ENCODE measurements at places on chromosomes 16 and 17.

GRCh38 chr17:50208611-50209061 is 7.2 kb upstream of the COL1A1 start:
- DNase-seq = no peak

GRCh38 chr16:505479-506245 is 21.9 kb upstream of the CAPN15 start:
- DNase-seq = no peak

- DNase-seq = no peak
These were observed 16.7 kb downstream of the C17orf100 start for GRCh38 chr17:6668219-6668618.

DNA sequence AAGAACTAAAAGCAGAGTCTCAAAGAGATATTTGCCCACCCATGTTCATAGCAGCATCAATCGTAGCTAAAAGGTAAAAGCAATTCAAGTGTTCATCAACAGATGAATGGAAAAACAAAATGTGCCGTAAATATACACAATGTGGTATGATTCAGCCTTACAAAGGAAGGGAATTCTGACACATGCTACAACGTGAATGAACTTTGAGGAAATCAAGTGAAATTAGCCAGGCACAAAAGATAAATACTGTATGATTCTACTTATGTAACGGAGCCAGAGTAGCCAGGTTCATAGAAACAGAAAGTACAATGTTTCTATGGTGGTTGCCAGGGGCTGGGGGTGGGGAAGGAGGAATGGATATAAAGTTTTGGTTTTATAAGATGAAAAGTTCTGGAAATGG is 57.8 kb upstream of the IL34 start:
- DNase-seq = no peak

GRCh38 chr16:79331066-79331465 is 269.5 kb downstream of the MAF start:
- no peak for DNase-seq

GRCh38 chr17:77146882-77147281 is 6.1 kb downstream of the SEC14L1 start:
- DNase-seq = no peak

DNA sequence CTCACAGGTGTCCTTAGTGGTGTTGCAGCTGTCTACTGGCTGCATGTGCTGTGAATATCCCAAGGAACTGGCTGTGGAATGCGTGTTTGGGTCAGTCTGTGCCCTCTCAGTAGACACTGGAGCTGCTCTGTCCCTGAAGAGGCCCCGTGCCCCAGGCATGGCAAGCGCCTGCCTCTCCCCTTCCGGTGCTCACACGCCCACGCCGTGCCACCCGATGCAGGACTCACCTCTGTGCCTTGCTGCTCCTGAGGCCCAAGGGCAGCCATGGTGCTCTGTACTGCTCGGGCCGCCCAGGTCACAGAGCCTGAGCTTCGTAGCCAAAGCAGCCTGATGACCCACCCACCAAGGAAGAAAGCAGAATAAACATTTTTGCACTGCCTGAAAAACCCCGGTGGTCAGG is 10.0 kb downstream of the RGS11 start:
- no peak for DNase-seq

- DNase-seq = no peak
These were observed 22.5 kb downstream of the STAT5A start for GRCh38 chr17:42310787-42311215.

DNA sequence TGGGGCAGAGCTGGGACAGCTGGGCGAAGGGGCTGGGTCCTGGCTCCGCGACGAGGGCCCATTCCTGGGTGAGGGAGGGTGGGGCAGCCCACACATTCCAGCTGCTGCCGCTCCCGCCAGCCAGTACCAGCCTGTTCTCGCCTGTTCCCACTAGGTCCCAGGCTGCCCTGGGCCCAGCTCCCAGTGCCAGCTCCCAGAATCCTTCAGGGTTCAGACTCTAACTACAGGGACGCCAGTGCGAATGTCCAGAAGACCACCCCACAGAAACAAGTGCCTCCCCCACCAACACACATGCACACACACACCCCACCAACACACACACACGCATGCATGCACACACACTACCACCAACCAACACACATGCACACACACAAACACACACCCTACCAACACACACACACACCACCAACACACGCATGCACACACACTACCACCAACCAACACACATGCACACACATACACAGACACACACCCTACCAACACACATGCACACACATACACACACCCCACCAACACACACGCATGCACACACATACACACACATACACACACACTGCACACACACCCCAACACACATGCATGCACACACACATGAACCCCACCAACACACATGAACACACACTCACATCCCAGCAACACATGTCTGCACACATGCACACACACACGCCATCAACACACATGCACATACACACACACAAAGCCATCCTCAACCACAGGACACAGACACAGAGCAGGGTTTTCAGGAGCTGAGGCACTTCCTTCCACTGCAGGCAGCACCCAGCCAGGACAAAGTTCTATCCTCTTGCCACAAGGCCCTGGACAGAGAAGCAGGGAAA is 27.5 kb upstream of the KRT17 start:
- DNase-seq = no peak

DNA sequence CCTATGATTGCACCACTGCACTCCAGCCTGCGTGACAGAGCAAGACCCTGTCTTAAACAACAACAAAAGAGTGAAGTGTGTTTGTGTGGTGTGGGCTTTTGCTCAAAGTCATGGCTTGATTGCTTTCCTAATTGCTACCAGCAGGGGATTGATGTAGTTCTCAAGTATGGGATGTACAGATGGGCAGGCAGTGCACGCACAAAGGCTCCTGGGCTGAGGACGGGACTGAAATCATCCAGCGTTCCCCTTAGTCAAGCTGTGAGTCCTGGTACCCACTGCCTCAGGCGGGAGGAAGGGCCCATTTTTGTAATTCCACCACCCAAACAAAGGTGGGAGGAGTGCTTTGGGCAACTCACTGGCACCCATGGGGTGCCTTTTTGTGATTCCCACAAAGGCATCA is 47.3 kb downstream of the GDE1 start:
- no peak for DNase-seq

GRCh38 chr16:500709-501108 is 26.8 kb upstream of the CAPN15 start:
- no peak for DNase-seq

- DNase-seq = no peak
These were observed 9.2 kb downstream of the ASPSCR1 start for GRCh38 chr17:81986606-81987005.

DNA sequence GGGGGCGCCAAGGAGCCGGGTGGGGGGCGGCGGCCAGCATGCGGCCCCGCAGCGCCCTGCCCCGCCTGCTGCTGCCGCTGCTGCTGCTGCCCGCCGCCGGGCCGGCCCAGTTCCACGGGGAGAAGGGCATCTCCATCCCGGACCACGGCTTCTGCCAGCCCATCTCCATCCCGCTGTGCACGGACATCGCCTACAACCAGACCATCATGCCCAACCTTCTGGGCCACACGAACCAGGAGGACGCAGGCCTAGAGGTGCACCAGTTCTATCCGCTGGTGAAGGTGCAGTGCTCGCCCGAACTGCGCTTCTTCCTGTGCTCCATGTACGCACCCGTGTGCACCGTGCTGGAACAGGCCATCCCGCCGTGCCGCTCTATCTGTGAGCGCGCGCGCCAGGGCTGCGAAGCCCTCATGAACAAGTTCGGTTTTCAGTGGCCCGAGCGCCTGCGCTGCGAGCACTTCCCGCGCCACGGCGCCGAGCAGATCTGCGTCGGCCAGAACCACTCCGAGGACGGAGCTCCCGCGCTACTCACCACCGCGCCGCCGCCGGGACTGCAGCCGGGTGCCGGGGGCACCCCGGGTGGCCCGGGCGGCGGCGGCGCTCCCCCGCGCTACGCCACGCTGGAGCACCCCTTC is 484 bp downstream of the FZD2 start:
- DNase-seq = no peak

DNA sequence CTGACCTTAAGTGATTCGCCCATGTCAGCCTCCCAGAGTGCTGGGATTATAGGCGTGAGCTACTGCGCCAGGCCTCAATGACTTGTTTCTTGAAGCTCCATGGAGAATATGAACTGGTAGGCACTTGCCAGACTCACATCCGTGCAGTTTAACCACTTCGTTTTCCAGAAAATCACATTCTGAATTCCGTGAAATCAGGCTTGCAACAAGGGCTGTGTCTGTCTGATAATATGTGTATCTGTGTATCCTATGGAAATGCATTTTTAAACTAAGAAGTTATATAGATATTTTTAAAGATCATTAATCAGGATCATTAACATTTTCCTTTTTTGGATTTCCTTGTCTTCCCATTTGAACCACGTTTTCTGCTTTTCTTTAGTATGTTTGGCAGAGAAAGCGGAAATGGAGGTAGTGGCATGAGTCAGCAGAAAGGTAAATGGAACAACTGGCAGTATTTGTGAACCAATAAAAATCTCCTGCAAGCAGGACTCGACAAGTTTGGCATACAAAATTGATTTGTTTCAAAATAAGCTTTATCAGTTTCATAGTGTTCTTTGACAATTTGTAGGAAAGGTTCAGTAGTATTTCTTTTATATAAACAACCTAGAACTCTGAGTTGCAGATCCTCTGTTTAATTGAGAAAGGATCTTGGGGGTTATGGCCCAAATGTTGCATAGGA is 33.0 kb downstream of the USP10 start:
- no peak for DNase-seq

DNA sequence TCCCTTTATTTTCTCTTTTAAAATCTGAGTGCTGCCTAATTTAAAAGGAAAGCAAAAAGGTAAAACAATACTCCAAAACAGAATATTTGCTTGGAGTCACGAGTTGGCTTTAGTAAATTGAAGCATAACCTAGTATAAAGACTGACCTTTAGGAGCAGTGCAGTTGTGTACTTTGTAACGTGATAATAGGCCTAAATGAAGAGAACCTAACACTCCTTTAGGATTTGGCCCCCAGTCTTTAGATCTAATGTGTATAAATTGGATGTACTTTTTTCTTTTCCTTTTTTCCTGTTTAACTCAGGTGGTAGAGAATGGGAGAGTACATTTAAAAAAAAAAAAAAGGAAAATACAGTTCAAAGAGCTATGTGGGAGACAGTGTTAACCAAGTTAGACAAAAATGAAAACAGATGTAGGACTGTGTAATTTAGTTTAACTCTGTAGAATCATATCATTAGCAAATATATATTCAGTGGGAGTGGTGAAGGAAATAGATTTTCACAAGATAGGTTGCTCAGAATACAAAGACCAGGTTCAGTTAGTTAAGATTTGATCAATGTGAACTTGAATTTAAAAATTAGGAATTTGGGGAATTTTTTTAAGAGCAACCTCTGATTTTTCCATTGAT is 16.8 kb downstream of the CPD start:
- no peak for DNase-seq

DNA sequence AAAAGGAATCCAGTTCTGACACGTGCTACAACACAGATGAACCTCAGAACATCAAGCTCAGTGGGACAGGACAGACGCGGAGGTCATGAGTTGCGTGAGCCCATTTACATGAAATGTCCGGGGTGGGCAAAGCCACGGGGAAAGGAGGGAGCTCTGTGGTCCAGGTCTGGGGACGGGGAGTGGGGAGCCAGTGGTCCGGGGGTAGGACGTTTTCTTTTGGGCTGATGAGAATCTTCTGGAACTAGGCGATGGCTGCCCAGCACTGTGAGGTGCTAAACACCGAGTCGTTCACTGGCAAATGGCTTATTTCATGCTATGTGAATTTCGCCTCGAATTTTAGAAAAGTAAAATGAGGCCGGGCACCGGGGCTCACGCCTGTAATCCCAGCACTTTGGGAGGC is 2.6 kb upstream of the LMF1 start:
- DNase-seq = no peak

DNA sequence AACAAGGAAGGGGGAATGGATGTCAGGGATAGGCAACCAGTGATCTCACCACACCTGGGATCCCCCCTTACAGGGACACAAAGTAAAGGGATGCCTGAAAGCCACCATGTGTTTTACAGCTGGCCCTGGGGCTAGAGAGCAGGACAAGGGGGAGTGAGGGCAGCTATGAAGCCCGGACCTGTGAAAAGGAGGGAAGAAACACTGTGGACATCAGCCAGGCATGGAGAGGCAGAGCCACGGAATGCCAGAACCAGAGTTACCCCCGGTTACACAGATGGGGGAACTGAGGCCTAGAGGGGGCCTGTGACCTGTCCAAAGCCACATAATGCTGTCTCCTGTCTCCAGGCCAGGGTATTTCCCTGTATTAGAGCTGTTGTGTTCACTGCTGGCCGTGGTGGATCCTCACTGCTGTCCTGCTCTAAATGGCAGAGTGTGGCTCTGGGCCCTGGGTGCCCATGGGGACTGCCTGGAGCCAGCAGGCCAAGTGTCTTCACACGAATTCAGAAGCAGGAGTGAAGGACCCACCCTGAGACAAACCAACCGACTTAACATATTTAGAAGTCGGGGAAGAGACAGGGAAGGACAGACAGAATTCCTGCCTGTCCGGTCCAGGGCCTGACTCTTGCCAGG is 29.7 kb upstream of the ITGA3 start:
- no peak for DNase-seq

- no peak for DNase-seq
These were observed 13.9 kb downstream of the KDM8 start for GRCh38 chr16:27217256-27217655.

DNA sequence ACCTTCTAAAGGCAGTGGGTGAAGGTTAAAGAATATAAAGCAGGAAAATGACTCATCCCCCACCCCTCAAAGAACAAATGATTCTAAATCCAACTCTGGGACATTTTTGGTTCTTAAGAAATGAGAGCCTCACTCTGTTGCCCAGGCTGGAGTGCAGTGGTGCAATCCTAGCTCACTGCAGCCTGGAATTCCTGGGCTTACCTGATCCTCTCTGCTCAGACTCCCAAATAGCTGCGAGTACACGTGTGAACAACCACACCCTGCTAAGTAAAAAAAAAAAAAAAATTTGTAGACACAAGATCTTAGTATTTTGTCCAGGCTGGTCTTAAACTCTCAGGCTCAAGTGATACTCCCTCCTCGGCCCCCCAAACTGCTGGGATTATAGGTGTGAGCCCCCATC is 298.8 kb upstream of the MAF start:
- no peak for DNase-seq

DNA sequence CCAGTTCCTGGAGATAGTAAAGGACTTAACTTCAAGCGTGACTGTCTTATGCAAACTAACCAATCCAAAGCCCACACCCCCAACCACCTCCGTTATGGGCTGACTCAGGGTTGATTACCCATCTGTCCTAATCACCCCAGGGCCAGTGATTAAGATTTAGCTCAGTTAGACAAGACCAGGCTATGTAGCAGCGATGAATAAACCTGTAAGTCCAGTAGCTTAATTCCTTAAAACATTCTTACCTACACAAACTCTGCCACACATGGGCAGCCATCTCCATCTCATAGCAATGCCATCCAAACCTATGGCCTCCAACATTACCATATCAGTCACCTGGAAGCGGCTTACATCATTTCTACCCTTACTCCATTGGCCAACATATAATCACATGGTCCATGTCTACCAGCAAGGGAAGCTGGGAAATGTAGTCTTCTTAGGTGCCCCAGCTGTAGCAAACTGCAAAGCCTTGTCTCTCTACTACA is 266.7 kb downstream of the SHISA9 start:
- DNase-seq = no peak

- no peak for DNase-seq
These were observed 201.5 kb upstream of the CPHXL start for GRCh38 chr16:75927810-75928209.

- no peak for DNase-seq
These were observed 34.4 kb downstream of the HAPSTR1 start for GRCh38 chr16:9125658-9126505.
